Activated CD4-positive, alpha-beta T cell treated with anti-CD3 and anti-CD28 coated beads, Interleukin-2, amount 50 U/mL, for 4 hours (primary cell): ENCODE measurements at places on chromosomes 12 and 14.
A peak's percentile ranks its signal among the peaks of the same experiment; 100 is the strongest.

- DNase-seq: no peak
Observed at GRCh38 chr14:81066672-81067071, 111.3 kb downstream of the TSHR start.

- DNase-seq: no peak
Observed at GRCh38 chr14:105117710-105118385, 50.7 kb downstream of the JAG2 start.

DNA sequence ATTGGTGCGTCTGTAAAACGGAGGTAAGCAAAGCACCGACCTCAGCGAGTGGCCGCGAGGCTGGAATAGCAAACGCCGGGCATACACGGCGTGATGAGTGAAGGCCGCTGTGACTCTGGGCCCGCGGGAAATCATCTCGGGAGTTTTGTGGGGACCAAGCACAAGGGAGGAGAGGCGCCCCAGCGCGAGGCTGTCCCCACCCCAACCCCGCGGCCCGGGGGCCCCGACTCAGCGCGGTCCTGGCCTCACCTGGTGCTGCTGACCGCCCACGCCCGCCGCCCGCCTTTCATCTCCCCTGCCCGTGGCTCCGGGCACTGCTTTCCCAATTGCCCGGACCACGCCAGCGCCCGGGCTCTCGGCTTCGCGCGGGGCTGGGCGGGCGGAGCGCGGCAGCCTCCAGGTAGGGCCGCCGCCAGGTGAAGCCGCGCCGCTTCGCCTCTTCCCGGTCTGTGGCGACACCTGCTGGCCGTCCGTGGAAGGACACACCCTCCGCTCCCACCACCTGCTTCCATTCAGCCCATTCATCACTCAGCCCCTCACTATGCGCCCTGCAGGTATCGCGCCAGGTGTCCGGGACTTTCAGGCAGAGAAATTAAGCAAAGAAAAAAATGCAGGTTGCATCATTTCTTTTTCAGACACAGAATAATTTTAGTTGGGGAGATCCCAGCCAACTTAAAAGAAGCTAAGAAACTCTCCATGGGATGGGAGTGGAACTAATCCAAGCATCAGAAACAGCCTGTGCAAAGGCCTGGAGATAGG, 360.4 kb downstream of the MED13L start:
- peak; percentile 74 for DNase-seq

DNA sequence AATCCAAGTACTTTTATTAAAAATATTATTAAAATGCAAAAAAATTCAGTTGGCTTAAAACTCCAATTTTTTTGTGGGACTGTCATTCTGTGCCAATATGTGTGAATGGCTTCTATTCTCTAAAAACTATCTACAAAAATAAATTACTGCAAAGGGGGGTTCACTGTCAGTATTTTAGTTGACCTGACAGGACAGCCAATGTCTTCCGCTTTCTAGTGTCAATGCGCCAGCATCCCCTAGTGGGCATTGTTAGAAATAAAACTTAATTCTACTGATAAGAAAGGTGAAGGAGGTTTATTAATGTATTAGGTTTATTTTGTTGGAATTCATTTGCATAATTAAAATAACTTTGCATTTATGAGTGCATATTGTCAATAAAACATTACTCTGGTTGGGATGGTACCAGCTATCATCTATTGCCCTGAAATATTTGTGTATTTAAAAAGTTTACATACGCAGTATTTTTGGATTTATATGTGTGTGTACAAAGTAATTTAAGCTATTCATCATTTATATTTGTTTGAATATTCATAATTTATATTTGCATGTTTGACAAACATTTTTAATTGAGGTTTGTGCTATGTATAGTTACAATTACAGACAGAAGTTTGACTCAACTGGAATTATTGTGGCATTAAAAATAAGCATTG, 527.2 kb downstream of the FLRT2 start:
- DNase-seq: peak; percentile 9

DNA sequence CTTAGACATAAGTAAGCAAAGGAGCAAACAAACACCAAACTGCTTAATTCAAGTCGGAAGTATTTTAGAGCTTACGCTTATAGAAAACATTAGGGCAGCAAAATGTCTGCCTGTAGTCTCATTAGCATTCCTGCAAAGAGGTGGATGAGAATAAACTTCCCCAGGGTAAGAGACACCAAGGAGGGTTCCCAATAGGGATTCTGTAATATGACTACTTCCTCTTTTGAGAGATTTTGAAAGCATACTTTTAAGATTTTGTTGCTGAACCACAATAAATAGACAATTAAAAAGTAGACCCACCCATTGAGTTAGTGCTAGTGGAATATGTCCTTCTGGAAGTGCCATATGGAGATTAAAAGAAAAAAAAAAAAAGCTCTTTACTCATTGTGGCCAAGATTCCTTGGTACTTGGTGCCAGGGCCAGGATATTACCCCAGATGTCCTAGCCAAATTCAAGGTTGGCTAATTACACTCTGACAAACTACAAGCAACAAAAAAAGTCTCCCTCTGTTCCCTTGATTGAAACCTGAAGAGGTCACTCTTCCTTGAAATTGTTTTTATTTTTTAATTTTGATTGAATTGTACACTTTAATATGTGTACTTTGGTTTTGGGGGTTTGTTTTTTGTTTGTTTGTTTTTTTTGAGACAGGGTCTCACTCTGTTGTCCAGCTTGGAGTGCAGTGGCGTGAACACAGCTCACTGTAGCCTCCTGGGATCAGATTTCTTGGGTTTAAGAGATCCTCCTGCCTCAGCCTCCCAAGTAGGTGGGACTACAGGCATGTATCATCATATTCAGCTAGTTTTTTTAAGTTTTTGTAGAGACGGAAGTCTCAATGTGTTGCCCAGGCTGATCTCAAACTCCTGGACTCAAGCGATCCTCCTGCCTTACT, 8.7 kb downstream of the CLIP1 start:
- no peak for DNase-seq

DNA sequence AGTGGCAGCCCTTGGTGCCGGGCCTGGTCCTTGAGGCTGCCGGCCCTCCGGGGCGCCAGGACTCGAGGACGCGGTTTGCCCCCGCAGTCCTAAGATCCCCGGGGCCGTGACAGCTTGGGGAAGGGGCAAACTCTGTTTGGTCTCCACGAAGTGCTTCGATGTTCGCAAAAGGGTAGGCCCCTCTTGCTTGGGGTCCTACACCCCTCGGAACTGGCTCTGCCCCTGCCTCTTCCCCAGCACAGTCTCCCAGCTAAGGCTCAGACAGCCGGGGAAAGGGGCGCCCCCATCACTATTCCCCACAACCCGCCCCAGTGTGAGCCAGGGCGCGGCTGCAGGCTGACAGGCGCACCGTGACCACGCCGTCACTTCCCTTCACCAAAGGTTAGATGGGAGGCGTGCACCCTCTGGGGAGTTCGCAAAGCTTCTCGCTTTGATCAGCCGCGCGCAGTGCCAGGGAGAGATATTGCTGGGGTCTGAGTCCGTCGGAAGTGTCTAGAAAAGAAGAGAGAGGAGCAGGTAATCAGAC, 7.2 kb upstream of the OTX2 start:
- no peak for DNase-seq

- DNase-seq: no peak
Observed at GRCh38 chr12:76532520-76532919, 27.1 kb downstream of the OSBPL8 start.

GRCh38 chr14:61603736-61604135, 91.6 kb upstream of the HIF1A start:
- DNase-seq: no peak

DNA sequence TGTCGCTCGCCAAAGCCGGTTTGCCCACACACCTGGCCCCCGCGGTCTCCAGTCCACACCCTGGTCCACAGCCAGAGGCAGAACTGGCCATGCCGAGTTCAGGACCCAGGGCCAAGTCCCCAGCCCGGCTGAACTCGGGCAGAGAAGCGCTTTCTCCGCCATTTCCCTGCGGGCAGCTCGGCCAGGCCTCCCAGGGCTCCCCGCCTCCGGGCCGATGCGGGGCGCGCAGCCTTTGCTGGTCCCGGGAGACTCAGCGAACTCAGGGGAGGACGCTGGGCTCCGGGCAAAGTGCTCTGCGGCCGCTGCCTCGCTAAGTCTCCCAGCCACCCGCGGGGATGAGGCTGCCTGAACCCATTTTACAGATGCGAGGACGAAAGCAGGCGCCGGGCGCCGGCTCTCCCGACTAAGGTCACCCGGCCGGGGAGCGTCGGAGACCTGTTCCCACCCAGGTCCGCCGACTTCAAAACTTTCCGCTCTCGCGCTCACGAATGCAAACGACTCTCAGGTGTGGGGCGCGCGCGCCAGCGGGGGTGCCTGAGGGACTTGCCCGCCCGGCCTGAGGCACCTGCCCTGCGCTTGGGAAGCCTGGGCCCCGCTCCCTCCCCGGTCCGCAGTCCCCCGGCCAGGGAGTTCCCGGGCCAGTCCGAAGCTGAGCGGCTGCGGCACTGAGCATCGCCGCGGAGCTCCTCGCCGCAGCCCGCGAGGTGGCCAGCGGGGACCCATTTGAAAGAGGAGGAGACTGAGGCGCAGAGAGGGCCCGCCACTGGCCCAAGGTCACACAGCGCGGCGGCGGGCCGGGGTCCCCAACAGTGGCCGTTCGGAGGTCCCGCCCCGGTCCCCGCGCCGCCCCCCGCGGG, 627 bp downstream of the TESC start:
- DNase-seq: no peak

DNA sequence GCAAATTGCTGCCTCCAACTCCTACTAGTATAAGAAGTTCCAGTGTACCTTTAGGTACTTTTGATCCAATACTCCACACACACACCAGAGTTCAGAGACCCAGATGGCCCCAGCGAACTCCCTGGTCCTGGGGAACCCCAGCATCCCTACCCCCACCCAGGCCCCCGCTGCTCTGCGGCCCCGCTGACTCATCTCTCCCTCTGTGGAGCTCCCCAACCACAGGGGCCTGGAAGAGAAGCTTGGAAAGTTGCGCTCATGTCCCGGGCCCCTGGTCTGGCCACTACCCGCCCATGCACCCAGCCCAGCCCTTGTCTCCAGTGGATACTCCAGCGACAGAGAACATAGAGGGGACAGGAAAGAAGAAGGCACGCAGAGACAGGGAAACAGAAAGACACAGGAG, 4.2 kb upstream of the SP7 start:
- no peak for DNase-seq

DNA sequence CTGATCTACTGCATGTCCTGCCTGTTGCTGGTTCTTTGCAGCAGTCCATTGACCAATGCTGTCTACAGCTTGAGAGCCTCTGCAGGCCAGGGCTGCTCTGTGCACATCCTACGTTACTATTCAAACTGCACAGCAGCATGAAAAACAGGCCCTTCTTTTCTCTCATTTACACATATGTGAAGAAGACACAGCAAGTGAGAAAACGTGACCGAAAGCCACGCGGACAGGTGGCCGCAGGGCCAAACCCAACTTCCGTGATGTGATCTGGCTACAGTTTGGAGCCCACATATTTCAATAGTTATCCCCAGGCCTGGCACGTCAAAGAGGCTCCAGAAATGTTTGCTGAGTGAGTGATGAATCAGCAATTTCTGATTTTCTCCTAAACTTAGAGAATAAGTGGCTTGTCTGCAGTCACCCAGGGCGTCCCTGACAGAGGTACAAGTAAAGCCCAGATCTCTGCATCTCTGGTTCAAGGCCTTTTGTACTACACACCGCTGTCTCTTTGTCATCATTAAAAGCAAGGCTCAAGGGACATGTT, 17.9 kb upstream of the TCL1B start:
- DNase-seq: no peak

GRCh38 chr12:94813314-94813713, 163.0 kb upstream of the TMCC3 start:
- DNase-seq: no peak

DNA sequence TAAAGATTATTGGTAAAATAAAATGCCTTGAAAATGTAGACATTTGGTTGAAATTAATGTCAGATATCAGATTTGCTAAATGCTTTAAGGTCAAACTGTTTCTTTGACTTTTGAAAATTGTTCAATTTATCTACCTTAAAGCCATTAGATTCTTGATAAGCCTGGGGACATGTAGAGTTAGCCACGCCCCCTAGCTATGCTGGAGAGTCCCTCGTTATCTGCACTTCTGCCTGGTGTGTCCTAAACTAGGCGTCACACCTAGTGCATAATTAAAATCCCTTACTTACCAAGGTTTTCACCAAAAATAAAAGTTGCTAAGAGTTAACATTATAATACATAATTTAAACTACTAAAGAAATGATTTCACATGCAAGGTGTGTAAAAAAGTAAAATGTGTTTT, 79.5 kb downstream of the EGLN3 start:
- no peak for DNase-seq

GRCh38 chr14:22538671-22539228, 50.3 kb downstream of the DAD1 start:
- no peak for DNase-seq

DNA sequence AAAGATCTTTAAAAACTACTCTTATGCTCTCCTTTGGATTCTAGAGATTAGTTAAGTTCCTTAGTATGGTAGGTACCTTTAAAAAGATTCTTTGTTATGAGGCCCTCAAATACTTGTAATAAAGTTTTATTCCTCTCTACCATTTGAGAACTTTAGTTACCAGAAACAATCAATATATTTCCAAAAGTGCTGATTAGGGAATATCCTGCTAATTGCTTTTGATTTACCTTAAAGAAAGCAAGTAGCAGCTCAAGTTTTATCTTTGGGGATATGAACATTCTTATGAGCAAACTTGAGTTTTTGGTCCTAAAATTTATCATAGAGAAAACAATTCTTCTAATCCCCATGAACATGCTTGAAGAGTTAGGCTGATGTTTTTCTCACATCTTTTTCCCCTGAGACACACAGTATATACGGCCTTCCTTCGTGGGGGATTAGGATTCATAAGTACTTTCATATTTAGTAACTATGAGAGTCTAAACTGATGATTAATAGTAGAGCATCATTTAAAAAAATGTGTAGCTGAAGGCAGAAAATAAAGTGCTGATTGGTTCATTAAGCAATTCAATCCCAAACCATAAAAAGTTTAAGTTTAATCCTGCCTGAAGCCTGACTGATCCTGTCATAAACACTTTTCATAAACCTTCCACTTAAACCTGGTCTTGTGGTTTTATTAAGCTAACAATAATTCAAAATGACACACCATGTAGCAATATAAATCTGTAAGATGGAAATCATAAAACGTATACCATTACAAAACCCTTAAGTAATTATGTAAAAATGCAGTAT, 380.5 kb upstream of the FBXO33 start:
- DNase-seq: no peak

DNA sequence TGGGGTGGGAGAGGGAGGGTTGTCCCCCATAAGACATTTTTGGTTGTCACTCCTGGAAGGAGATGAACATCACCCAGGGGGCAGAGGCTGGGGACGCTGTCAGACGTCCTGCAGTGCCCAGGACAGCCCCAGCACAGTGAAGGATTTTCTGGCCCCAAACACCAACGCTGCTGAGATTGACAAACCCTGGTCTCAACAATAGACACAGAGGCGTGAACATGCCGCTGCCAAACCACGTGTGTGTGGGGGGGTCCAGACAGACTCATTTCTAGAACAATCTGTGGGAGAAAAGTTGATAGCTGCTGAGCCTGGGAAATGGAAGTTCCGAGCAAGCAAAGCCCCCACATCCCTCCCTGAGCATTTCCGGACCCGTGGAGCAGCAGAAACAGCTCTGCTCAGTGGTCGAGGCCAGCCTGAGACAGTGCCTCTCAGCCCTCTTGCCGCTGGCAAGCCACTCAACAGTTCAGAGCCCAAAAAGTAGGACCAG, 43.8 kb upstream of the CLMN start:
- DNase-seq: no peak

- DNase-seq: no peak
Observed at GRCh38 chr12:75724928-75725312, 213.5 kb upstream of the KRR1 start.
